ENCODE measurements at places on chromosomes 3 and 15.

GRCh38 chr3:47652142-47652541 lies 73.5 kb upstream of the CSPG5 start:
- DNase-seq, result no peak

GRCh38 chr15:77762747-77763355 lies 130.1 kb upstream of the LINGO1 start:
- no peak for DNase-seq

GRCh38 chr3:99925584-99926230 lies 108.0 kb downstream of the CMSS1 start:
- DNase-seq, result peak; percentile 51

DNA sequence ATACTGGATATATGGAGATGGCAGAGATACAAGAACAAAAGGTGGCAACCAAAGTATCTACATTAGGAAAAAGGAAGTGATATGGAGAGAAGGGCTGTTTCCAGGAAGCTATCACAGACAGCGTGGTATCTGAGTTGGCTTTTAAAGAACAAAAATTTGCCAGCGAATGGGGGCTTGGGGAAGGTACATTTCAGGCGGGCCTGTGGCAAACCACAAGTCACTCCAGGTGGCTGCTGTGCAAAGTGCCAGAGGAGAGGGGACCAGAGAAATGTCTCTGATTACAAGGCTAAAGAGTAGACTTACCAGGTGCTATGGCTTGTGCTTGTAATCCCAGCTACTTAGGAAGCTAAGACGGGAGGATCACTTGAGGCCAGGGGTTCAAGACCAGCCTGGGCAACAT lies 91.1 kb downstream of the MSL2 start:
- no peak for DNase-seq

GRCh38 chr15:40134885-40135284 lies 26.0 kb upstream of the BUB1B start:
- DNase-seq, result no peak

All from hepatocyte (in vitro differentiated cells).